ENCODE measurements at places on chromosomes 6 and 20.
A peak's percentile ranks its signal among the peaks of the same experiment; 100 is the strongest.

DNA sequence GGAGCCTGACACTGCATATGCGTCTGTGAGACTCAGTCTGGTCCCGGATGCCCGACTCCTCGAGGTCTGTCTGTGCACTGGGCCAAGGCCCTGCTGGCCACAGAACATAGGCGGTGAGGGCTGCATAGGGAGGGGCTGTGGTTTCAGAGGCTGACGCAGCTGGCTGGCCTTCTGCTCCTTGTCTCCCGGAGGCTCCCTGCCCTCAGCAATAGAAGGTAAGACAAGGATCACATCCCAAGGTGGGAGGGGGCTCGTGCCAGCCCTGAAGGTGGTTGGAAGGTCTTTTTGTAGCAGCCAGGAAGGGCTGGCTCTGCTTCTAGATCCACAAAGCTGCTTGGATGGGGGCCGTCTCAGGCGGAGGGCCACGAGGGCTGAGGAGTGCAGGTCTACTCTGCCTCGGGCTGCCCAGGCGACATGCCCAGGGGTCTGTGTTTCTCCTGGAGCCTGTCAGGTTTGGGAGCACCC, 239.8 kb upstream of the SULF2 start:
- peak; percentile 84 for DNase-seq

DNA sequence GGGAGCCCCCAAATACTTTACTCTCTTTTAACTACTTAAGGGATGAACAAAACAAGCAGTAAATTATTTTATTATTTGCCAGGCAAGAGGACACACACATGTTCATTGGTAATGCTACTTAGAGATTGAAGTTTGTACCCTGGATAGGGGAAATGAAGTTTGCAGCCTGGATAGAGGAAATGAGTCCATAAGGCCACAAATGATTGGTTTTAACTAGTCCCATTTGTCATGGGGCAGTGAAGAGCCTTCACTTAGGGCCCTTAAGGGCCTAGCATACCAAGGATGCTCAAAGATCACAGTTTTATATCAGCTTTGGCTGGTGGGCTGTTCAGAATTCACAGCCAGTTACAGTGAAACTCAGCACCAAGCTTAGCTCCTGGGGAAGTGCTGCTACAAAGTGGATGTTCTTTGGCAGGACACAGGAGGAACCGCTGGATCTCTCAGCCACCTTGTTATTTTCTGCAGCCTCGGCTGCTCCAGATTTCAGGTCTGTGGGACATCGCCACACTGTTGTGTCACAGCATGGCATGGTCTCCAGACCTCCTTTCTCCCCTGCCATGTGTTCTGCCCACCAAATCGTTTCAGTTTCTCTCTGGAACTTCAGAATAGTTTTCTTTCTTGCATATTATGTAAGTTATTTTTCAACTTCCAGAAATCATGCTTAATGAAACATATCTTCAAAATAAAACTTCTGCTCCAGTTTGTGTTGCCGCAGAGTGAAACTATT, 41.8 kb downstream of the NCOA7 start:
- no peak for DNase-seq

GRCh38 chr20:944774-945410, 28.8 kb upstream of the ANGPT4 start:
- DNase-seq = no peak

DNA sequence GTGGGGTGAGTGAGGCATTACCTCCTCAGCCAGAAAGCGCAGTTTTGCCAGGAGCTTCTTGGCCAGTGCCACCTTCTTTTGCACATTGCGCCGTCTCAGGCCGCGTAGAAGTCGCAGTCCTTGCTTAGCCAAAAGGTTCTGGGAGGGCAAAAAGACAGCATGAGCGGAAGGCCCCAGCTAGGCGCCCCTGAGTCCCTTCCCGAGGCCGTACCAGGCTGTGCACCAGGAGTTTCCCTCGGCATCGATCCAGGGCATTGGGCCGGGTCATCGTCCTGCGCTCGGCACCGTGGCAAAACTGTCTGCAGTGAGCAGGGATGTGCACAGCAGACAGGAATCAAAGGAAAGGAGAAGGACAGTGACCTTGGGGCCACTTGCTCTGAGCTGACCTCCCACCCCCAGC, 20.2 kb upstream of the SPAG4 start:
- DNase-seq = no peak

GRCh38 chr6:5424726-5425125, 163.4 kb downstream of the FARS2 start:
- DNase-seq = no peak

DNA sequence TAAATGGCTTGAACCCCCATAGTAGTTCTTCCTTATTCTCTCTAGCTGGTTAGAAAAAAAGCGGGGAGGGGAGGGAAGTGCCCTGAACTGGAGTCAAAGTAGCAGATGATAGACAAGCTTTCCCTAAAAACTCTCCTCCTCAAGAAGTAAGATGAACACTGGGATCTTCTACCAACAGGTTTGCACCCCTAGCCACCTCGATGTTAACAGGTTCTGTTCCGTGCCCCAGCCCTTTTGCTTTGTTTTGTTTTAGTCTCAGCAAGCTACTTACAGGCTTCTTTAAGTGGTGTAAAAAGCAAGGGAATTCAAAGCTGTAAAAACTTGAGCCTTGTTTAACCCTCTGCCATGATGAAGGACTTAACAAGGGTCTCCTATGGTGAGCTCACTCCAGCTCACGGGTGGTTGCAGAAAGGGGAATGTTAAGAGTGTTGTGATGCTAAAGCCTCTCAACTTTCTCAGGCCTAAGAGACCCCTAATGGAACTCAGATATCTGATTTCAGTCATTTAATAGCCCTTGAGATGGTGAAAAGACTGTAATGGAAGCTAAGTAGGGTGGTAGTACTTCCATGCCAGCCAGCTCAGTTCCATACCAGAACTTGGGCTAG, 106.0 kb downstream of the FOXO3 start:
- no peak for DNase-seq

GRCh38 chr20:57483287-57484050, 41.5 kb downstream of the CTCFL start:
- DNase-seq = no peak

DNA sequence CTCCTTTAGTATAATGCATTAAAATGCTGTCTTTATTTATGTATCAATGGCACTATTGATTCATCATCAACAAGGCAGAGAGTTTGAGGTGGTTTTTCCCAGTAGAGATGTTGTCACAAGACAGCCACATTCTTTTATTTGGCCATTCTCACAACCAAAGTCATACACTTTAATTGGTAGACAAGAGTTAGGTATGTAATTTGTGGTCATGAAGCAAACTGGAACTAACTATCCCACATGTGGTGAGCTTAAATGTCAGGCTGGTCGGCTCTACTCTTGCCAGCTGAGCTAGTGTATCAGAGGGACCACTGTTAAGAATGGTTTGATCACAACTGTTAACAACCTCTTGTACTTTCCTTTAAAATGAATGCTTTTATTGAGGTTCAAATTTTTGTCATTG, 714.6 kb downstream of the CD109 start:
- DNase-seq = no peak

- peak; percentile 55 for DNase-seq
These were observed 8.1 kb upstream of the C20orf144 start for GRCh38 chr20:33653900-33654596.

DNA sequence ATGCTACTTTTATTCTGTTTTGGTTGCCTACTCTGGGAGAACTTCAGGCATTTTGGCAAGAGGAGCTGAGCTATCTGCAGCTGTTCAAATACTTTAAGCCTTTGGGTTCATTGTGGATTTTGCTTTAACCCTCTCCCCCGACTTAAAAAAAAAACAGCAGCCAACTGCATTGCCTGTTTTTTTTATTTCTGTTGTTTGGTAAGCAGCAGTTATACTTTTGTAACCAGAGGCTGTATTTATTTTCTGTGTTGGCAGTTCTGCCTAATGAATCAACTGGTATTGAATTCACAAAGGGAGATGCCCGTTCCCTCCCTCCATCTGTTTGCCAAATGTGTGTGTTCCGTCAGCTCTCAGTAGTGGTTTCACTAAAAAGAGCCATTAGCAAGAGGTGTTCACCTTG, 484.0 kb downstream of the UTRN start:
- peak; percentile 95 for DNase-seq

DNA sequence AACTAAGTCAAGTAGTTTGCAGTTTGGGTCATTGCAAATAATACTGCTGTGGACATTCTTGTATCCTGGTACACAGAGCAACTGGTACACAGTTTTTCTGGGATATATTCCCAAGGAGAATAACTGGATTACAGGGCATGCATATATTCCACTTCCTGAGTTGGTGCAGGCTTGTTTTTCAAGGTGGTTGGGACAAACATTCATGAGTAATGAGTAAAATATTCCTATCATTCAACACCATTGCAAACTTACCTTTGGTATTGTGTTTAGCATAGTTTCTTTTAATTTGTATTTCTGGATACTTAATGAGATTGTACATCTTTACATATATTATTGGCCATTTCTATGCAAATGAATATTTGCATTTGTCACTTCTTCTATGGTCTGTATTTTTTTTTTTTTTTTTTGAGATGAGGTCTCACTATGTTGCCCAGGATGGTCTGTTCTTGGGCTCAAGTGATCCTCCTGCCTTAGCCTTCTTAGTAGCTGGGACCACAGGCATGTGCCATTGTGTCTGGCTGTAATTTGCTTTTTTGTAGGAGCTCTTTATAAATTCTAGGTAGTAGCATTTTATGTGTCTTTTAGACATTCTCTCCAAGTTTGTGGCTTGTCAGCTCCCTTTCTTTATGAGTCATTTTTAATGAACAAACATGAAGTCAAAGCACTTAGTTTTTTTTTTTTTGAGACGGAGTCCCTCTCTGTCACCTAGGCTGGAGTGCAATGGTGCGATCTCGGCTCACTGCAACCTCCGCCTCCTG, 158.7 kb downstream of the SOX4 start:
- DNase-seq = no peak

GRCh38 chr20:51712501-51713212, 55.5 kb downstream of the ATP9A start:
- no peak for DNase-seq

GRCh38 chr6:47016909-47017308, 25.2 kb downstream of the ADGRF1 start:
- no peak for DNase-seq

GRCh38 chr6:142940487-142940886, 4.5 kb downstream of the HIVEP2 start:
- no peak for DNase-seq

- no peak for DNase-seq
These were observed 40.9 kb upstream of the CCN6 start for GRCh38 chr6:112013051-112013450.

GRCh38 chr6:138557147-138557546, 57.9 kb upstream of the NHSL1 start:
- DNase-seq = no peak

DNA sequence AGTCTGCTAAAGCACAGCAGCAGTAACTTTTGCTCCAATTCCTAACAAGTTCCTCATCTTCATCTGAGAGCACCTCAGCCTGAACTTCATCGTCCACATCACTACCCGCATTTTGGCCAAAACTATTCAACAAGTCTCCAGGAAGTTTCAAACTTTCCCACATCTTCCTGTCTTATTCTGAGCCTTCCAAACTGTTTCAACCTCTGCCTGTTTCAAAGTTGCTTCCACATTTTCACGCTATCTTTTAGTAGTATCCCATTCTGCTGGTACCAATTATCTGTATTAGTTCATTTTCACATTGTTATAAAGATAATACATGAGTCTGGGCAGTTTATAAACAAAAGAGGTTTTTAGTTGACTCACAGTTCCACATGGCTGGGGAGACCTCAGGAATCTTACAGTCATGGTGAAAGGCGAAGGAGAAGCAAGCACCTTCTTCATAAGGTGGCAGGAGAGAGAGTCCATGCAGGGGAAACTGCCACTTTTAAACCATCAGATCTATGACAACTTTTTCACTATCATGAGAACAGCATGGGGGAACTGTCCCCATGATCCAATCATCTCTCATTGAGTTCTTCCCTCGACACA, 99.4 kb upstream of the GRIK2 start:
- no peak for DNase-seq

DNA sequence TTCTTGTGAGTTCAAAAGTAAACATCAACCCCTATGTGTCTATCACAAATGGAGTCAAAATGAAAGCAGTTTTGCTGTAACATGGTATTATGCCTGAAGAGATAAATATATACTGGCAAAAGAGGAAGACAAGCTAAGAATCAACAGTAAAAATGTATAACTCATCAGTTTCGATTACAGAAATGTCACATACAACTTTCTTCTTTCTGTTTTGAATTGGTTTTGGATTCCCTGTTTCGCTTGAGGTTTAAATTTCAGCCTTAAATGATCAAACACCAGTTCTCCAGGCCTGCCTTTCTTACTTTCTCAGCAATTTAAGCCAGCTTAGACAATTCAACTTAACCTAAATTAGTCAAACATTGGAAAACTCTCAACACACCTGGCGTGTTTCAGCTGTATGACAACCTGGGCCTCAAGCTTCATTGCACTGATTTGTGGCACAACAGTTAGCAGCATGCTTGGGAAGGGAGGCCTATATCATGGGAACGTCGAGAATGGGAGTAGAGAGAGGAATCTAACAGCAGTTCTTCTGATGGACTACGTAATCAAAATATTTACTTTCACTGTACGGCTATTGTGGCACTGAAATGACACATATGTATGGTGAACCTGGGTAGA, 51.9 kb upstream of the MARCKS start:
- DNase-seq = no peak

- no peak for DNase-seq
These were observed 18.2 kb downstream of the MAS1 start for GRCh38 chr6:159908979-159909378.

DNA sequence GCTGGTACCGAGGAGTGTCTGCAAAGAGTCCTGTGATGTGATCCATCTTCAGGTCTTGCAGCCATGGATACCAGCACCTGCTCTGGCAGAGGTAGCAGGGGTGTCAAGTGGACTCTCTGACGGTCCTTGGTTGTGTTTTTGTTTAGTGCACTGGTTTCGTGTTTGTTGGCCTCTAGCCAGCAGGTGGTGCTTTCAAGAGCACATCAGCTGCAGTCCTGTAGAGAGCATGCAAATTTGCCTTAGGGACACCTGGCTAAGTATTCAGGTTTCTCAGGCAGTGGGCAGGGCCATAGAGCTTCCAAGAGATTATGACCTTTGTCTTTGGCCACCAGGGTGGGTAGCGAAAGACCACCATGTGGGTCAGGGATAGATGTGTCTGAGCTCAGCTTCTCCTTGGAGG, 14.5 kb upstream of the RGS17 start:
- peak; percentile 90 for DNase-seq

- no peak for DNase-seq
These were observed 43.1 kb upstream of the NAA20 start for GRCh38 chr20:19973961-19974629.

- no peak for DNase-seq
These were observed 77.5 kb downstream of the CDH22 start for GRCh38 chr20:46230801-46231282.

GRCh38 chr6:31826793-31827285, 699 bp upstream of the HSPA1B start:
- no peak for DNase-seq

- no peak for DNase-seq
These were observed 1.3 kb upstream of the DNAH8 start for GRCh38 chr6:38713812-38714211.

DNA sequence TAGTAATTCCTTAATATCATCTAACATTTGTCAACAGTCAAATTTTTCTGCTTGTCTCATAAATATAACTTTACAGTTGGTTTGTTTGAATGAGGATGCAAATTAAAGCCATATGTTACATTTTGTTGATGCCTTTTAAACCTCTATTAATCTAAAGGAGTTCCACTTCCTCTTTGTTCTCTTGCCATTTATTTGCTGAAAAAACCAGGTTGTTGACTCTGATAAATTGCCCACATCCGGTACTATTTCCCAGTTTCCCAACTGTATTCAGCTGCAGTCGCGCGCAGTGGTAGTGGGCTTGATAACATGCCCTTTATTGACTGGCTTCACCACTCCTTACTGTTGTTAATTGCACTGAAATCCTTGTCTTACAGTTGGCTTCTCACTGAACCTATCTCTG, 32.8 kb upstream of the SIRPB2 start:
- no peak for DNase-seq

GRCh38 chr6:44223319-44224028, at the start of gene SLC29A1:
Gene SLC29A1, plus strand, starts transcription at chr6:44223595. Its CDS starts 3,719 bp downstream, at chr6:44227314.
- peak; percentile 81 for DNase-seq

Data from NCI-H1092 treated with DMSO at 0.1 percent for 48 hours (cell line).